Fibroblast of the aortic adventitia (primary cell): ENCODE measurements at places on chromosomes 4 and X. TPM values are rescaled to one million over a fixed set of nuclear protein-coding genes. Genes with fewer than 3 reads are reported as not detected.

The YY2 gene
- total RNA-seq: 0.16 and 2.4 TPM in 2 replicates

The CHM gene
- total RNA-seq: 16.5 and 52.8 TPM in 2 replicates

The TBX22 gene
- not detected in 2 replicates for total RNA-seq

The NAA11 gene
- not detected in 2 replicates for total RNA-seq

The SLC6A8 gene
- total RNA-seq: 5.6 and 8.8 TPM in 2 replicates

The PABPC4L gene
- total RNA-seq: 2.2 and 2.6 TPM in 2 replicates

The UGT8 gene
- total RNA-seq: 0.27 and 0.33 TPM in 2 replicates

The PDE6B gene
- total RNA-seq: not detected in 2 replicates

The FAM149A gene
- 10.8 and 15.6 TPM in 2 replicates for total RNA-seq

The SLITRK4 gene
- total RNA-seq: 0.99 and 8.3 TPM in 2 replicates

The SATL1 gene
- total RNA-seq: not detected in 2 replicates

The DRP2 gene
- total RNA-seq: 0.41 and 1.8 TPM in 2 replicates

The DCAF16 gene
- 27.1 and 27.2 TPM in 2 replicates for total RNA-seq

The ODAM gene
- not detected in 2 replicates for total RNA-seq

The GYPA gene
- not detected in 2 replicates for total RNA-seq

The RNF150 gene
- 0.57 and 0.99 TPM in 2 replicates for total RNA-seq

The KLHL4 gene
- 5.0 and 10.0 TPM in 2 replicates for total RNA-seq

The TMEM47 gene
- total RNA-seq: 25.3 and 68.1 TPM in 2 replicates

The IL3RA gene
- 0.09 TPM in 1 of 2 replicates, not detected in the other for total RNA-seq

The CFAP299 gene
- 2.1 and 12.7 TPM in 2 replicates for total RNA-seq

The TXLNG gene
- 6.3 and 13.9 TPM in 2 replicates for total RNA-seq
